ENCODE measurements at places on chromosomes 2 and 18. TPM values are rescaled to one million over a fixed set of nuclear protein-coding genes. Genes with fewer than 3 reads are reported as not detected.
A peak's percentile ranks its signal among the peaks of the same experiment; 100 is the strongest.

GRCh38 chr18:13336841-13337240 lies 118.3 kb downstream of the LDLRAD4 start:
- peaks cover 34% of the 10 kb centered on the region for H3K4me1 ChIP-seq
- peak overlapping the region; percentile 88 for H3K27ac ChIP-seq
- peaks cover 5% of the 10 kb centered on the region for H3K36me3 ChIP-seq
- H3K4me3 ChIP-seq: no peak overlapping the region

GRCh38 chr18:43855376-43855775 lies 578.1 kb upstream of the SYT4 start:
- no peaks in the 10 kb centered on the region for H3K27me3 ChIP-seq
- H3K4me1 ChIP-seq: no peaks in the 10 kb centered on the region
- no peak for DNase-seq
- H3K27ac ChIP-seq: no peak overlapping the region
- no peak overlapping the region for H3K4me3 ChIP-seq

- H3K27ac ChIP-seq: no peak overlapping the region
- H3K4me3 ChIP-seq: no peak overlapping the region
- no peak for DNase-seq
- H3K36me3 ChIP-seq: no peaks in the 10 kb centered on the region
Observed at GRCh38 chr18:48762022-48762421, 188.7 kb downstream of the SMAD7 start.

- peaks cover 4% of the 10 kb centered on the region for H3K4me1 ChIP-seq
- peaks cover 6% of the 10 kb centered on the region for H3K27me3 ChIP-seq
- H3K4me3 ChIP-seq: no peak overlapping the region
- H3K36me3 ChIP-seq: no peaks in the 10 kb centered on the region
- DNase-seq: no peak
- no peak overlapping the region for H3K27ac ChIP-seq
Observed at GRCh38 chr2:112032689-112033465, 22.2 kb upstream of the TMEM87B start.

- no peaks in the 10 kb centered on the region for H3K27me3 ChIP-seq
- no peak for DNase-seq
- H3K4me3 ChIP-seq: no peak overlapping the region
- H3K4me1 ChIP-seq: peaks cover 8% of the 10 kb centered on the region
- H3K36me3 ChIP-seq: peaks cover 11% of the 10 kb centered on the region
Observed at GRCh38 chr18:74947875-74948274, 261.1 kb downstream of the PTGR3 start.

DNA sequence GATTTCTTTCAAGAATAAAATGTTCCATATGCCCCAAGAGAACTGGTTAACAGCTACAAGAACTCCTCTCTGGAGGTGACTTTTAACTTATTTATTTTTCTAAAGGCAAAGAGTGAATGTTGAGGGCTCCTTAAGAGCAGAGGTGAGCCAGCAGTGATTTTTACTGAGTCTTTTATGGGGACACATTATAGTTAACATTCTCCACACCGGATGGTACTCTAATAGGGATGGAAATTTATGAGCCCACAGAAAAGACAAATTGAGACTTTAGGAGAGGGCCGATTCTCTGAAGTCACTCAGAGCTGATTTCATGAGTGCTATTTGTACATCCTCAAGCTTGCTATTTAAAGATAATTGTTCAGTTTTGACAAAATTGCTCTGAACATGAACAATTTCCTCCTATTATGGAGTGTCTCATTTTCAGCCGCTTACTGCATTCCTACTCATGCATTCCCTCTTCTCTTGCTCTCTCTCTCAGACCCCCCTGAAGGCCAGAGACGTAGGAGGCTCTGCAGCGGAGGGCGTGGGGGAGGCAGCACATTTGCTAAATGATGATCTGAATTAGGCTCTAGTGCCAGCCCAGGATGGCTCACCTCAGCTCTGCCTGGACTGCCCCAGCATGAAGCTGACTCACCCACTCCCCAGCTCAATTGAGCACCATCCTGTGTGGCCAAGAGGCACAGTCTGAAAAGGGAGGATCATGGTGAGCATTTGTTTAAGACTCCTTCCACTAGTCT lies 5.9 kb upstream of the RPL37A start:
- H3K4me3 ChIP-seq: no peak overlapping the region
- H3K36me3 ChIP-seq: no peaks in the 10 kb centered on the region
- peaks cover 5% of the 10 kb centered on the region for H3K4me1 ChIP-seq
- no peak overlapping the region for H3K27ac ChIP-seq

DNA sequence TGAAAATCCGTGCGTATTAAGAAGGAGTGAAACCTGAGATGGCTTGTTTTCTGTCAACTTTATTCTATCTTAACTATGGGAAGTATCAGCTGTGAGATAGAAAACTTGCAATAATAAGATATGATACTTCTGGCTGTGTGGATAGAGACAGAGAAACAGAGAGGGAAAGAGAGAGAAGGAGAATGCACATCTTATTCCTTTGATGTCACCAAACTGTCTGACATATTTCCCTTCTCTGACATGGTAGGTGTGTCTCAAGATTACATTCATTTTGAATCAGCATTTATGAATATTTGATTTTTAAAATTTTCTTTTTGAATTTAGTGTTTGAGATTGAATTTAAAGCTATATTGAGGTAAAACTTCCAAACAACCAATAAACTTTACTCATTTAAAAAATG lies 69.4 kb downstream of the CDC42EP3 start:
- no peak for DNase-seq
- peaks cover 51% of the 10 kb centered on the region for H3K4me1 ChIP-seq
- peak overlapping the region; percentile 77 for H3K4me3 ChIP-seq
- peaks cover 9% of the 10 kb centered on the region for H3K36me3 ChIP-seq

CD207 gene
- not detected for polyA plus RNA-seq

SLC19A3 gene
- not detected for polyA plus RNA-seq

PDE1A gene
- polyA plus RNA-seq: not detected

PAIP2B gene
- 1.9 TPM for polyA plus RNA-seq

Data from naive thymus-derived CD8-positive, alpha-beta T cell (primary cell).